ENCODE measurements at places on chromosomes 16 and 17.

DNA sequence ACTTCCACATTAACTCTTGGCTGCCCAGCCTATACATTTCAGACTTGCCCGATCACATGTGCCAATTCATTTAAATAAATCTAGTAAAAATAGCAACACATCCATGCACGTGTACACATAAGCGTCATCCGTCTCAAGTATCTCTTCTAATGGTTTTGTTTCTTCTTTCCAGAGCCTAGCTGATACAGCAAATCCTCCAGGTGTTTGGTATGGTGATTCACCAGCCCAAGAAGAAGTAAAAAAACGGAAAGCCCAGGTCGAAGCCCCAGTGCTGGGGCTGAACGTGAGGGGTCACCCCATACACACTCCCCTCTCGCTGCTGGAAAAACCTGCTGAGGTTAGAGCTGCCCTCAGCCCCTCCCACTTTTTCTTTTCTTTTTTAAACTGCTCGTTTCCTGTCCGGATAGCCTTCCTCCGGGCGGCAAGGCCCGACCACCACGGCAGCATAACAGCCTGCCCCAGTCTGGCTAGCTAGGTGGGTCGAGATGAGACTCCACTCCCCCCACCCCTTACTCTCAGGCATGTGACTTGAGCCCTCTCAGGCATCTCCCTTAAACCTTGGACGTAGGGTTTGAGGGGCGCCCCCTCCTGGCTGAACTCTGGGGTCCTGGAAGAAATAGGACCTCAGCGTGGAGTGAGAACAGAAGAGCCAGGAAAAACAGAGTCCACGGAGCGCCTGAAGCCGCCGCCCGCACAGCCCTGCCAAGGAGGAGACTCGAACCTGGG, 13.9 kb upstream of the OR1F1 start:
- no peak for DNase-seq

GRCh38 chr17:6437466-6437865, 2.5 kb upstream of the AIPL1 start:
- no peak for DNase-seq

GRCh38 chr16:67975321-67976105, 4.8 kb downstream of the DPEP3 start:
- DNase-seq: no peak

- peak; percentile 73 for DNase-seq
Observed at GRCh38 chr17:50986989-50987660, 121.0 kb upstream of the TOB1 start.

- DNase-seq: no peak
Observed at GRCh38 chr16:88482630-88483391, 29.7 kb downstream of the ZFPM1 start.

DNA sequence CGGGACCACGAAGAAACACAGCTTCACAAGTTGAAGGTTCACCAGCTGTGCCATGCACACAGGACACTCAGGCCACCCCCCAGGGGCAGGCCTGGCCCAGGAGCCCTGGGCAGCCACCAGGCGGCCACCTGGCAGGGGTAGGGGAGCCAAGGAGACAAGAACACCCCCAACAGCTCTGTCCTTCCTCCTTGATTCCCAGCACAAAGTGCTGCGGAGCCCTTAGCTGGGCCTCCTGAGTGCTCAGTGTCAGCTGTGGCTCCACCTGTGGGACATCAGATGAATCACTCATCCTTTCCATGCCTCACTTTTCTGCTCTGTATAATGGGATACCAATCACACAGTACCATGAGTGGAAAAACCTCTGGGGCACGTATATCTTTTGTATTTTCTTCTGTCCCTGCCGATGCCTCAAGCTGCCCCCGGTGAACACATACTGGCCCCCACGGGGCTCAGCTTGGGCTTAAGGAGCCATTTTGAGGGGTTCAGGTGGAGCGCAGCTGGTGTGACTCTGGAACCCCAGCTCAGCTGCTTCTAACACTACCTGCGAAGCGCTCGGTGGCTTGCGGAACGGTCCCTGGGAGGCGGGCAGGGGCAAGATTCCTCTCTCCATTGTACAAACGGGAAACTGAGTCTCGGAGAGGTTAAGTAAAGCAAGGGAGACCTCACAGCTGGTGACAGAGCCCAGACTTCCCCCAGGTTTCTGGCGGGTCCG, 12.0 kb downstream of the GALK1 start:
- DNase-seq: no peak

GRCh38 chr17:16342979-16343378, 10.3 kb downstream of the CENPV start:
- DNase-seq: peak; percentile 59
